CD4-positive, alpha-beta T cell treated with Interferon alpha-2 for 1 hour (primary cell): ENCODE measurements at places on chromosomes 11 and 22.

DNA sequence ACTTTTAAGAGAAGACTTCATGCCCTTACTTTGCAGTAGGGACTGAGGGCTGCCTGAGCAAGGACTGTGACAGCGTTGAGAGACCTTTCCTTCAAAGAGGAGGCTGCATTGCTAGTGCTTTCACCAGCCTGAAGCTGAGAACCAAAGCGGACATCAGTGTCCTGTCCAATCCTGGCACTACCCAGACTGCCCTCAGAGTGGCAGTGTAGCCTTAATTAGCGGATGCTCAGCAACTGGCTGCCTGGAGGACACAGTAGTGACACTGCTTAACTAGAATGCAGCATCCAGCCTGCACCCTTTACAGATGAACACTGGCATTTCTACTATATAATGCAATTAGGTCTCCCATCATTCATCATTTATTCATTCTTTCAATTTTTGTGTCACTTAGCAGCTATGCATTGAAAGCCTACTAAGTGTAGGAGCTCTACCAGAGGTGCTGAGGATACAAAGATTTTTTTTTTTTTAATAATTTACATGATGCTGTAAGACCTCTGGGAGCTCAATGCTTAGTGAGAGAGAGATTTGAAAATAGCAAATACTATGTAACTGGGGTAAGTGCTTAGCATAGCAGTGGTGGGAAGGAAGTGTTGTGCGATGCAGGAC lies 36.9 kb upstream of the SLC36A4 start:
- DNase-seq = peak; percentile 71

- DNase-seq = no peak
Observed at GRCh38 chr11:131839326-131839725, 468.9 kb downstream of the NTM start.

GRCh38 chr11:66881451-66881835 lies 24.6 kb downstream of the LRFN4 start:
- DNase-seq = no peak

DNA sequence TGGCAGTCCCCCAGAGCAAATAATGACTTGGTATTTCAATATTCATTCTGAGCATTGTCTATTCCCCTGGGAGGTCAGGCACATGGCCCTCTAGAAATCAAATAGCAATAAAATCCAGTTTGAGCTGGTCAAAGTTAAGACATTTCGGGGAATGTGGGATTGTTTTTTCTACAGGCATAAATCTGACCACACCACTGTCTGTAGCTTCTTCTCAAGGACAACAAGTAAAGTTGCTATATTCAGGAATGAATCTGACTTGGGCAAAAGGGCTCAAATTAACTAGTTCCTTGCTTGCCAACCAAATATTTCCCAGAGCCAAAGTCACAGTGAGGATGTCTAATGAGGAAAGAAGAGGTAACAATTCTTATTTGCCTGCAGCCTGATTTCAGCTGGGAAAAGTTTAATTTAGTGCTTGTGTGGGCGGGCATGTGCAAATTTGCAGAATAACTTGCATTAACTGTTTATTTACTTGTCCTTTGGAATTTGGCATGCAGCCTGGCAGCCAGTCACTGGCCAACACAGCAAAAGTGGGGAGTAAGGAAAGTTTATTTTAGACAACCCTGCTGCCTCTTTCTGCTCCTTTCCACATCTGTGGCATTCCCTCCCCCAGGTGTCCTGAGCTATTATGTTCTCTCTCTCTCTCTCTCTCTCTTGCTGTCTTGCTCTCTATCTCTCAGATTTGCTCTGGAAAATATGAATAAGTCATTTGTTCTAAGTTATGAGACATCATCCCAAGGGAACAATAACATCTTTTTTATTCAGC lies 51.2 kb upstream of the ARHGAP20 start:
- no peak for DNase-seq
